ENCODE measurements at places on chromosomes 4 and X.

GRCh38 chr4:87975466-87975865 is at the start of gene SPP1:
TSS of gene SPP1 (plus strand) at chr4:87975714. CDS start at chr4:87976896, 1,182 bp downstream.
- DNase-seq: no peak

GRCh38 chrX:22760513-22761057 is 239.2 kb upstream of the DDX53 start:
- no peak for DNase-seq

- no peak for DNase-seq
Measured at GRCh38 chrX:155262970-155263754, 1.1 kb downstream of the RAB39B start.

- DNase-seq: no peak
Measured at GRCh38 chr4:5976921-5977320, 41.3 kb downstream of the C4orf50 start.

DNA sequence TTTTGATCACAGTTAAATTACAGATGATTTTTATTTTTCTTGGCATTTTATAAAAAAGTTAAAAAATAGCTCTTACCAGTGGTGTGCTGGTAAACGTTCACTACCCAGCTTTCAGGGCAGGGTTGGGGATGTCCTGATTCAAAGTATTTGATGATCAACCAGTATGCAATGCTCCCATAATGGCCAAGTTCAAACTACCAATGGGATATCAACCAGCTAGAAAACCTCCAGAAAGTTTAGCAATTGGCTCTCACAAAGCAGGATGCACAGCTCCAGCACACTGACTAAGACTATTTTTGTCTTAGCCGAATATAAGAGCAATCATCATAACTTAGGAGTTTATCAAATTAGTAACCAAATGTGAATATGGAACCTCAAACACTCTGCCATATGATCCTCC is 108.0 kb upstream of the PDE5A start:
- DNase-seq: no peak

DNA sequence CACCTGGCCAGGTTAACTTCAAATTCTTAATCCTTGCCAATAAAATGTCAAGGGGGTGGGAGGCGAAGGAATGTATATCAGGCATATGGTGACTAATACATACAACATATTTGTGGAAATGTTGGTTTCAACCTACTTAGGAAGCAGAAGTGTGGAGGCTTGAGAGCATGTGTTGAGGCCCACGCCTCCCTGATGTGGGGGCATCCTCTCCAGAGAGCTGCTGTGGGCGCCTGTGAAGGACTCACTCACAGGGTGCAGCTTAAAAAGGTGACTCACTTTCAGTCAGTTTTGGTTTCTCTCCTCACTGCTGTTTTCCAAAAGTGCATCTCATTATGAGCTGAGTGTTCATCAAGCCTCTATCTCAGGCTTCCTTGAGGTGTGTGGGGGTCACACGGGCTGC is 27.5 kb downstream of the LNX1 start:
- no peak for DNase-seq

- no peak for DNase-seq
Measured at GRCh38 chrX:9233141-9233540, 199.2 kb upstream of the FAM9B start.

DNA sequence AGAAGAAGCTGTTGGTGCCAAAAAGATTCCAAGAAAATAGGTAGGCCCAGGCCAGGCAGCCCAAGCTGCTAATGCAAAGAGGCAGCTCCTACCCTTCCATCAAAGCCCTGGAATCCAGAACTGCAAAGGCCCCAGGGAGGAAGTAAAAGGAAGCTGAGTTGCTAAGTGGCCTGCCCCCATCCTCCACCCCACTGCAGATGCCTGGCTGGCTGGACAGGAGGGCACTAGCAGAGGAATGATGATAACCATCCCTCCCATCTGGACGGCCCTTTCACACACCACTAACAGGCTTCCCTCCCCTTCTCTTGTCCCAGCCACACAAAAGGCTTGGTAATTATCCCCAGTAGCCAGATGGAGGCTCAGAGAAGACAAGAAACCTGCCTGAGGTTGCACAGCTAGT is 32.4 kb upstream of the PJA1 start:
- no peak for DNase-seq

GRCh38 chrX:112521676-112522075 is 158.1 kb downstream of the LHFPL1 start:
- DNase-seq: no peak

DNA sequence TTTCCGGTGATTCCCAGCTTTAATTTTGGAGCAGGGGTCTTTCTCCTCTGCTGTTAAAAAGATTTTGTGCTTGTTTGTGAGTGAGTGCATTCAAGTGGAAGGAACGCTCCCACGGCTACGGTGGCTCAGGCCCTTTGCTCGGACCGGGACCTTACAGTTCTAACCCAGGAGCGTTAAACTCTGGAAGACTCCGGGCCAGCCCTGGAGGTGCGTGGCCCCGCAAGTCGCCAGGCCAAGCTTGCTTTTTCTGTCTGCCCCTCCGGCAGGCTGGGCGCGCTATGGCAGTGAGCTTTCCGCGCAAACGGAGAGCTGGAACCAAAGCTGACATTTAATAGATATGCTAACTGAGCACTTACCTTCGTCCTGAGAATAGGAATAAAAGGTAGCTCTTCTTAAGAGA is 18.3 kb upstream of the PITX2 start:
- DNase-seq: no peak

GRCh38 chr4:110636680-110637407 is 14.0 kb upstream of the PITX2 start:
- DNase-seq: no peak

DNA sequence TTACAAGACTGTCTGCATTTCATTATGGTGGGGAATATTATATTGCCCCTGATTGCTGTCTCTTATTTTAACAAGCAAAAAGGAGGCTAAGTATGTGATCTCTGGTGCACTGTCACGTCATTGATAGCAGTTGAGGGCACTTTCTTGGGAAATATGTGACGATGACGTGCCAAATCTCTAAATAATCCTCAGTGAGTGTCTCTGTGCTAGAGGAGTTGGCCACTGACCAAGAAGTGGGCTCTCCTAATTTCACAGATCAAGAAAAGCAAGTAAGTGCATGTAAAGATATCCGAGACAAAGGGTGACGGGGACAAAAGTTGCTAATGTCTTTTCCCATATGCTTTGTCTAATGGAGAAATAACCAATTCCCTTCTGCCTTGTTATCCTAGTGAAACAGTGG is 487.4 kb upstream of the TENM3 start:
- DNase-seq: no peak

DNA sequence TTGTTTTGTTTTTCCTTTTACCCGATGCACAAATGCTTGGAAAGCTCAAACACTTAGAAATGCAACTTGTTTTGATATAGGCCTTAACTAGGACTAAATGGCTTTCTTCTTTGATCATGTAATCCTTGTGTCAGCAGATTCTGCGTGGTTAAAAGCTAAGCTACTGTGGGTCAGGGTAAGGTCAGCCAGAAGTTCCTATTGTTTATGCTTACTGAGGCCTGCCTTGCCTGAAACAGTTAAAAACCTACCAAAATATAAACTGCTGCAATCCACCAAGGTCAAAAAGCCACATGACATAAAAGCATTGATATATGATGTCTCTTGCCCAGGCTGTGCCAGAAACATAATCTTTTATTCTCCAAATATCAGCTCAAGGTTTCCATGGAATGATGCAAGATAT is 223.4 kb downstream of the FAM47B start:
- no peak for DNase-seq

DNA sequence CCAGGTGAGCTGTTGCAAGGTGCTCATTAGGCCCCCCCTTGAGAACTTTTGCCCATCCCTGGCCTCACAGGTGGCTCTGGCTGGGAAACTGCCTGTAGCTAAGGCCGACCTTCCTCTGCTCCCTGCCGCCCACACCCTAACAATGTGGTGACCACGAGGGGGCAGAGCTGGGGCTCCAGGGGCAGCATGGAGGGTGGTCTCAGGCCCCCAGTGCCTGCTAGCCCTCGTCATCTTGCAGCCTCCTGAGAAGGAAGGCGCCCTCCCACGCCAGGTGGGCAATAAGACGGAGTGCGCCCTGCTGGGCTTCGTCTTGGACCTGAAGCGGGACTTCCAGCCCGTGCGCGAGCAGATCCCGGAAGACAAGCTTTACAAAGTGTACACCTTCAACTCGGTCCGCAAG is 32.4 kb downstream of the ATP2B3 start:
- DNase-seq: no peak

Measured in stimulated activated CD4-positive, alpha-beta T cell treated with anti-CD3 and anti-CD28 coated beads, Interleukin-1b, Interleukin-23, amount 100 ng/mL, for 1 hour (primary cell).